Effector memory CD8-positive, alpha-beta T cell (primary cell): ENCODE measurements at places on chromosomes 16 and 17.

GRCh38 chr17:79829004-79829403, 10.2 kb downstream of the CBX4 start:
- peak overlapping the region; percentile 6 for H3K27ac ChIP-seq
- peaks cover 18% of the 10 kb centered on the region for H3K4me1 ChIP-seq
- H3K36me3 ChIP-seq = peaks cover 23% of the 10 kb centered on the region
- no peak overlapping the region for H3K4me3 ChIP-seq
- DNase-seq = no peak

- H3K27me3 ChIP-seq = no peaks in the 10 kb centered on the region
- H3K27ac ChIP-seq = no peak overlapping the region
- no peaks in the 10 kb centered on the region for H3K36me3 ChIP-seq
- no peak overlapping the region for H3K4me3 ChIP-seq
- DNase-seq = no peak
- H3K4me1 ChIP-seq = no peaks in the 10 kb centered on the region
Measured at GRCh38 chr16:47008174-47008573, 34.7 kb upstream of the DNAJA2 start.

- H3K27ac ChIP-seq = no peak overlapping the region
- no peak overlapping the region for H3K4me3 ChIP-seq
- H3K36me3 ChIP-seq = no peaks in the 10 kb centered on the region
- peaks cover 35% of the 10 kb centered on the region for H3K27me3 ChIP-seq
- no peak for DNase-seq
Measured at GRCh38 chr16:86424985-86425384, 85.3 kb upstream of the FOXF1 start.

DNA sequence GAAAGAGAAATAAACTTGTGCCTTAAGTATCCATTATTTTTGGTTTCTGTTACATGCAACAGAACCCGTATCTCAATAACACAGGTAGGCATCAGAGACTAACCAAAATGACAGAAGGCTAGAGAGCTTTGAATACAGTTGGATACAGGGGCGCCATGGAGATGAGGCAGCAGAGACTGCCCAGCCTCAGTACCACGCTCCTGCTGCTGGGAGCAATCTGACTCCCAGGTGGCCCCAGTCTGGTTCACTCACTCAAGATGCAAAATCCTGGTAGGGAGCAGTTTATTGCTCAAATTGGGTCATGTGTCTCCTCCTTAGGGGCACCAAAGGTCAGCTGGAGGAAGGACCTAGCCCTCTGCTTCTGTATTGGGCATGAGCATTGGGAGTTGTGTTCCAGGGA, 218.9 kb downstream of the USP22 start:
- no peaks in the 10 kb centered on the region for H3K36me3 ChIP-seq
- no peaks in the 10 kb centered on the region for H3K4me1 ChIP-seq
- H3K27me3 ChIP-seq = peaks cover 13% of the 10 kb centered on the region
- H3K4me3 ChIP-seq = no peak overlapping the region

GRCh38 chr17:55368706-55369105, 52.9 kb downstream of the MMD start:
- H3K27me3 ChIP-seq = peaks cover 22% of the 10 kb centered on the region
- no peak overlapping the region for H3K27ac ChIP-seq
- peaks cover 3% of the 10 kb centered on the region for H3K4me1 ChIP-seq
- DNase-seq = no peak
- H3K36me3 ChIP-seq = peaks cover 3% of the 10 kb centered on the region
- no peak overlapping the region for H3K4me3 ChIP-seq

- no peaks in the 10 kb centered on the region for H3K27me3 ChIP-seq
- DNase-seq = no peak
- H3K4me1 ChIP-seq = no peaks in the 10 kb centered on the region
- no peak overlapping the region for H3K27ac ChIP-seq
Measured at GRCh38 chr17:61307905-61308886, 91.4 kb upstream of the TBX2 start.

GRCh38 chr17:6796887-6797490, 21.0 kb downstream of the FBXO39 start:
- peaks cover 5% of the 10 kb centered on the region for H3K4me1 ChIP-seq
- no peak overlapping the region for H3K27ac ChIP-seq
- no peak overlapping the region for H3K4me3 ChIP-seq
- H3K27me3 ChIP-seq = peaks cover 11% of the 10 kb centered on the region
- no peak for DNase-seq

DNA sequence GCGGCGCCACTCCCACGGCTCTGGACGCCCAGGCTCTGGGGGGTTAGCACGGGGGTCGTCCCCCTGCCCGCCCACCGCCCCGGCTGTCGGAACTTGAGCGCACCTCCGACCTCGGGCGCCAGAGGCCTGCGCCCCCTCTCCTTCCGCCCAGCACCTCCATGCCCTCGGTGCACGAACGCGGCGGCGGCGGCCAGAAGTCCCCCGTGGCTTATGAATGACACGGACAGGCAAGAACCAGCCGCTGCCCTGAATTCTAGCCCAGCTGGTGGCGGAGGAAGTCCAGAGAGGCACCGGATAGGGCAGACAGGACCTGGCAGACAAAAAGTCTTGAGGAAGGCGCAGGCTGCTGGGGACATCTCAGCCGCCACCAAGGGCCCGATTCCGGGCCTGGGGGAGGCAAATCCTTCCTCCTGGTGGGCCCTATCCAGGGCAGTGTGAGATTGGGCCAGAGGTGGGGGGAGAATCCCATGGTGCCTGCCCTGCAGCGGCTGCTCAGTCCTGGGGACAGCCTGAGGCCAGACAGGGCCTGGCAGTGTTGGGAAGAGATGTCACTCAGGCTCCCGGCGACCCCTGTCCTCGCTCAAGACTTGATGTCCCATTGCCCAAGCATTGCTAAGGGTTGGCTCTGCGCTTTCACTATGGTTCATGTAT, 897 bp upstream of the CYGB start:
- no peak for DNase-seq
- peak overlapping the region; percentile 67 for H3K4me3 ChIP-seq
- H3K4me1 ChIP-seq = no peaks in the 10 kb centered on the region
- H3K27ac ChIP-seq = no peak overlapping the region

GRCh38 chr17:51120357-51120738, 320 bp downstream of the SPAG9 start:
- H3K4me1 ChIP-seq = peaks cover 52% of the 10 kb centered on the region
- peaks cover 18% of the 10 kb centered on the region for H3K36me3 ChIP-seq
- H3K27me3 ChIP-seq = no peaks in the 10 kb centered on the region
- peak overlapping the region; percentile 96 for H3K4me3 ChIP-seq
- peak overlapping the region; percentile 98 for H3K27ac ChIP-seq

- no peaks in the 10 kb centered on the region for H3K27me3 ChIP-seq
- H3K27ac ChIP-seq = no peak overlapping the region
- no peaks in the 10 kb centered on the region for H3K4me1 ChIP-seq
- no peak for DNase-seq
- H3K36me3 ChIP-seq = no peaks in the 10 kb centered on the region
- no peak overlapping the region for H3K4me3 ChIP-seq
Measured at GRCh38 chr16:7422036-7422888, 89.6 kb downstream of the RBFOX1 start.

- no peak overlapping the region for H3K4me3 ChIP-seq
- peaks cover 5% of the 10 kb centered on the region for H3K4me1 ChIP-seq
Measured at GRCh38 chr16:73064212-73064993, 16.5 kb upstream of the ZFHX3 start.

DNA sequence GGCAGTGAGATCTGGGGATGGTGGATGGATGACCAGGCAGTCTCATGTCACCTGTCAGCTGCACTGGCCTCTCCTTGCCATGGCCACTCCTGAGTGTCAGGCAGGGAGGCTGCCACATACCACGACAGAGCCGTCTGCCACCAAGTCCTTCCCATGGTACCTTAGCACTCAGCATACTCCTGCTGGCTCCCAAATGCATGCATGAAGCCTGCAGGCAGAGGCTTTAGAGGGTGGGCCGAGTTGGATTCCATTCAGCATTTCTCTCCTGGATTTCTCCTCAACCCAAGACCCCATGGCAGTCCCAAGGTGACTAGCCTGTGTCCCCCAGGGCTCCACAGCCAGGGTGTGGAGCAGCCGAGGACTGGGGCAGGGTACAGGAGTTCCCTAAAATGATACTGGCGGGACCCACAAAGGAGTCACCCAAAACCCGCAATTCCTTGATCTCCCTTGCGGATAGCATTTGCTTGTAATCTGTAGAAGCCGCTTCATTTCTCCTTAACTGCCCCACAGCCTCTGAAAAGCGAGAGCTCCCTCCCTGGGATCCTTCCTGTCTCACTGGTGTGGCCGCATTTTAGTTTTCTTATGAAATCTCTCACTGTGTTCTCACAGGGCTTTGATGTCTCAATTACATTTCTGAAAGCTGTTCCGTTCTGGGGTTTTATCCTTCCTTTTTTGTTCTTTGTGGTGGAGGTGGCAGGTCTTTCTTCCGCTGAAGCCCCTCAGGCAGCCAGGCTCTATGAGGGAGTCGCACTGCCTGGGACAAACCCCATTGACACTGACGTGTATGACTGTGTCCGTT, 141.4 kb downstream of the SOCS1 start:
- H3K4me1 ChIP-seq = peaks cover 34% of the 10 kb centered on the region
- no peak for DNase-seq
- no peaks in the 10 kb centered on the region for H3K27me3 ChIP-seq
- H3K27ac ChIP-seq = peak overlapping the region; percentile 89
- H3K36me3 ChIP-seq = peaks cover 6% of the 10 kb centered on the region
- peak overlapping the region; percentile 53 for H3K4me3 ChIP-seq

GRCh38 chr17:42678951-42679491, 2.2 kb upstream of the PLEKHH3 start:
- peak overlapping the region; percentile 35 for H3K27ac ChIP-seq
- H3K4me1 ChIP-seq = peaks cover 53% of the 10 kb centered on the region
- H3K36me3 ChIP-seq = peaks cover 17% of the 10 kb centered on the region
- no peak for DNase-seq
- peaks cover 44% of the 10 kb centered on the region for H3K27me3 ChIP-seq

- no peaks in the 10 kb centered on the region for H3K4me1 ChIP-seq
- H3K36me3 ChIP-seq = peaks cover 44% of the 10 kb centered on the region
- DNase-seq = no peak
- H3K27me3 ChIP-seq = no peaks in the 10 kb centered on the region
- H3K4me3 ChIP-seq = no peak overlapping the region
Measured at GRCh38 chr17:4544951-4545216, 10.3 kb downstream of the MYBBP1A start.
